ENCODE measurements at places on chromosomes 12 and 14. TPM values are rescaled to one million over a fixed set of nuclear protein-coding genes. Genes with fewer than 3 reads are reported as not detected.

DNA sequence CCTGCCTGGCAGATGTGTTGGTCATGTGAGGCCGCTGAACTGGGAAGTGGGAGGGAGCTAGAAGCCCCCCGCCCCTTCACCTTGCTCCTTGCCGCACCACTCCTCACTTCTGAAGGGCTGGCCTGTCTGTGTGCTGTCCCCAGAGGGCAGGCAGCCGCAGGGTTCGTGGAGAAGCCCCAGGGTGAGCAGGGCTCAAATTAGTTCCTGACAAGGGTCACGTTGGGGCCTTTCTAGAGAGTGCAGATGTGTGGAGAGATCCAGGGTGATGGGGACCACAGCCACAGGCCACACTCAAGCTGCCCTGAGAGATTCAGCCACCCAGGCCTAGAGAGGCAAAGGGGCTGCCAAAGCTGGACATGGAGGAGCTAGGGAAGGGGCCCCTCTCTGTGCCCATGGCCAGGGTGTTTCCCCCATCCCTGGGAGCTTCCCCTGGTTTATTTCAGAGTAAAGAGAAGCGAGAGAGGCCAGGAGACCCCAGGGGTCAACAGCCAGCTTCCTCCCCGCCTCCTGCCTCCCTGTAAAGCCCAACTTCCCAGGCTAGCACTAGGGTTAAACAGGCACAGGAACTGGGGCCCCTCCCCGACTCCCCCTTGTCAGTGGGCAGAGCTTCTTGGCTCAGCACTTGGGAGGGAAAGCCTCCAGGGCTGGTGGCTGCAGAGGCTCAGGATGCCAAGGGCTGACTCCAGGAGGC lies 16.2 kb downstream of the SLC25A29 start:
- no peak for DNase-seq

DNA sequence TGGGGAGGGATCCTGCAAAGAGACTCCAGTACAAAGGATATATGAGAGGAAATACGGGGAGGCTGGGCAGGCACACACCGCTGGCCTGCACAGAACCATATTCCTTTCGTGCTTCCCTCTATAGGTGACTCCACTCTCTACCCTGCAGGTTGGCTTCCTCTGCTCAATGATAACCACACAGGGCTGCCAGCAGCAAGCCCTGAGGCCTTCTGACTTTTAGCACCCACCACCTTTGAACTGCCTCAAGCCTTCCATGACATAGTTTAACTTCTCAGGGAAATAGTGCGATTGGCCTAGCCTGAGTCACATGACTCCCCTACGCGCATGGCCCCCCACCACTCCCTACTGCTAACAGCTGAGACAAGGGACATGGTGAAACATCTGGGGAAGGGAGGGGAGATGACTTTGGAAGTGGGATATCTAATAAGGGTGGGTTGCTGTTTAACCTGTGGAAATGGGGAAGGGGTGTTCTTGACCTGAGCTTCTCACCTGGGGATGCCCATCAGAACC lies 3.0 kb upstream of the FOXN3 start:
- DNase-seq: no peak

- DNase-seq: no peak
Measured at GRCh38 chr12:114924946-114925475, 241.0 kb upstream of the TBX3 start.

DNA sequence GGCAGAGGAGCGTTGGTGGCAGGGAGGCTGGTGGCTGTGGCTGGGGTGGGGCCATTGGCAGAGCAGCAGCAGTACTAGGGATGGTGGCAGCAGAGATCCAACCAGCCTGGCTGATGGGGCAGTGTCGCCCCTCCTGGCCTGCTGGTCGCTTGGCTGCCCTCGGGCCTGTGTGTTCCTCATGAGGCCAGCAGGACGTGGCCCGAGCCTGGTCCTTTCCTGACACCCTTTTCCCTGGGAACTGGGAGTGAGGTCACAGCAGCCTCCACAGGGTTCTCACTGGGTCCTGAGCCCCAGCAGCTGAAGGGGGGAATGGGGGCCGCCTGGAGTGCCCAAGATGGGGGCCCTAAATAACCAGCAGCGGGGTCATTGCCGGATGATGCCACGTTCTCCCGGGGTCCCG lies 46.1 kb downstream of the KIF26A start:
- no peak for DNase-seq

CELA1 gene
- not detected for total RNA-seq

- DNase-seq: no peak
Measured at GRCh38 chr12:3269594-3269993, 192.4 kb downstream of the TSPAN9 start.

CAPRIN2 gene
- 16.4 TPM for total RNA-seq

GRCh38 chr12:24864796-24865125 lies 84.1 kb downstream of the BCAT1 start:
- DNase-seq: no peak

DNA sequence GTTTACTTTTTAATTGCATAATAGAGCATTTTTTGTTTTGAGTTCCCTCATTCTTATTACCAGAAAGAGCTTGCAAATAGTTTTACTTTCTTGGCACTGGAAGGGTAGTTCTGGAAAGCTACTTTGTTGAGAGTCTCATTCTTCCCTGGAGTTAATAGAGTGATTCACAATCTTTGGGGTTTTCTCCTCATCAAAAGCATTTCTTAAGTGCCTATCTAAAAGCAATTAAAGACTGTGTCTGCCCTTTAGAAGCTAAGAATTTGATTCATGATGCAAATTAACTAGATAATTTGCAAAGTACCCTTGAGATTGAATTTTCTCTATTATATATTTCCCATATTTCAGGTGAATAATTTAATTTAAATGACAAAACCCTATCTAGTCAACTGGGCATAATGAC lies 8.1 kb upstream of the BMAL2 start:
- DNase-seq: no peak

SLC6A15 gene
- 9.2 TPM for total RNA-seq

GRCh38 chr14:93220509-93220908 lies 13.5 kb downstream of the UBR7 start:
- DNase-seq: no peak

DNA sequence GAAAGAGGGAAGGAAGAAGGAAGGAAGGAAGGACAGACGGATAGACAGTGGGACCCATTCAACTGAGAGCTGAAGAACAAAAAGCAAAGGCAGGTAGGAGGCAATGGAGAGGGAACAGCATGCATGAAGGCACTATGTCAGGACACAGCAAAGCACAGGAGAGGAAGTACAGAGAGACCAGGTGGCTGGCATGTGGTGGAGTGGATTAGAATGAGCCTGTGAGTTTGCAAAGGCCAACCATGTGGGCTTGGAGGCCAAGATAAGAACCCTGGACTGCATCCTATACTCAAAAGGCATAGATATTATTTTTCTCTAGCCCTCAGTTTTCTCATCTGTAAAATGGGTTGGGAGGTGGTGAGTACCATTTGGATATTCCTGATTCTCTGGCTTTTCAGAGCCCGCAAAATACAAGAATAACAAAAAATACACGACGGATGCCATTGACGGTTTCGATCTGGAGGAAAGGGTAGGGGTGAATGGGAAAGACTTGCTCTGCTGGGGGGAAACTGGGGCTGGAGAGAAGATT lies 102.9 kb downstream of the WSCD2 start:
- no peak for DNase-seq

DNA sequence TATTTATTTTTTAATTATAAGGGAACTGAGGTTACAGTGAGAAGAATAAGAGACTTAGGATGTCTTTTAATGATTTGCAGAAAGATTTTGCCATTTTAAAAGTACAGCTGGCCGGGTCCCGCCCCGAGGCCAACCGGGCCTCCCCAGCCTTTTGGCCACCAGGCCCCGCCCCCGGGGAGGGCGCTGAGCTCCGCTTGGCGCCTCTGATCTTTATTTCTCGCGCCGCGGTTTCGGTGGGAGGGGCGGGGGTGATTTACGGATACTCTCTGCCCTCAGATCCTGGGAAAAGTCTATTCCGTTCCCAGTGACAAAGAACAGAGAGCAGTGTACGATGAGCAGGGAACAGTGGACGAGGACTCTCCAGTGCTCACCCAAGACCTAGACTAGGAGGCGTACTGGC lies 17.7 kb downstream of the ZFYVE26 start:
- DNase-seq: no peak

RPS6KL1 gene
- 0.80 TPM for total RNA-seq

GRCh38 chr12:63045020-63045860 lies 105.8 kb downstream of the AVPR1A start:
- DNase-seq: no peak

- DNase-seq: no peak
Measured at GRCh38 chr12:95096852-95097251, 23.4 kb upstream of the NR2C1 start.

DNA sequence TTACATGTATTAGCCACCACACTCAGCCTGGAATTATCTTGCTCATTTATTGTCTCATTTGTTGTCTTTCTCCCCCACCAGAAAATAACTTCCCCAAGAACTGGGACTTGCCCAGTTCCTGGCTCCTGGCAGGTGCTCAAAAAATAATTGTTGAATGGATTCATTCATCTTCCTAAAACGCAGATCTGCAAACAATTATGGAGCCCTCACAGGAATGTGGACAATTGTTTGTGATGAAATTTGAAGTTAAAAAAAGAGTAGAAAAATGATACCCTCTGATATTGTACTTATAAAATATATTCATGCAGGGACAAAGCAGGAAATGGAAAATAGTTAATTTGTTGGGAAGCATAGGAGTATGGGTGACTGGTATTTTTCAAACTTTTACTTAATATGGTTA lies 60.7 kb upstream of the MAP1LC3B2 start:
- peak; percentile 37 for DNase-seq

CCDC197 gene
- total RNA-seq: not detected

DNA sequence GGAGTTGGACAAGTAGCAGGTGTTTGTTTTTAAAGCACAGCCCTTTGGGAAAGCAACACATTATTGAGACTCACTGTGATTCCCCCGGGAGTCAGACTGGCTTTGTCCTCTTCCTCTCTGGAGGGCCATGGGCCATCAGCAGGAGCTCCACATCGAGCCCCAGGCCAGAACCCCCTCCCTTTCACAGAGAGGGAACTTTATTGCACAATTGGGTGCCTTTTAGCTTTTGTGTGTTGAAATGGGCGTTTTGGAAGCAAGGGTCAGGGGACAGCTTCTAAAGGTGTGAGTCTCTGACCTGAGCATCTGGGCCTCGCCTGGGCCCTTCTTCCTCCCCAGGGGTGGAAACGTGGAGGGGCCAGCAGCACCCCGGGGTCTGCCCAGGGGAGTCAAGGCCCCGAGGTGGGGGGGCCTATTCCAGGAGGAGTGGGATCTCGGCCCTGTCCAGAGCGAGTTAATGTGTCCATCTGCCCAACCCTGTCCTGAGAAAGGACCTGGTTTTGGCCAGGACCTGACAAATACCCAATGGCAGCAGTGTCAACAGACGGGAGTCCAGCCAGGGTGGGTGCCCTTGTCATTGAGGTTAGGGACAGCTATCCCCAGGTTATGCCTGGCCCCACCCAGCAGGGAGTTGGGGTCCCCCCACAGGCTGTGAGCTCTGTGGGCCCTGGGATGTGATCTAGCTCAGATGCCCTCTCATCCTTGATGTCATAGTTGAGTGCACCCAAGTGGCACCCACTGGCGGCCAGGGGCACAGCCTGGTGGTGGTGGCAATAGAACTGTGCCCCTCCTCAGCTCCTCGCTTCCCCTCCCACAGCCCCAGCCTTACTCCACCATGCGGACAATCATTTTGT lies 37.1 kb downstream of the SLC8B1 start:
- DNase-seq: no peak

DNA sequence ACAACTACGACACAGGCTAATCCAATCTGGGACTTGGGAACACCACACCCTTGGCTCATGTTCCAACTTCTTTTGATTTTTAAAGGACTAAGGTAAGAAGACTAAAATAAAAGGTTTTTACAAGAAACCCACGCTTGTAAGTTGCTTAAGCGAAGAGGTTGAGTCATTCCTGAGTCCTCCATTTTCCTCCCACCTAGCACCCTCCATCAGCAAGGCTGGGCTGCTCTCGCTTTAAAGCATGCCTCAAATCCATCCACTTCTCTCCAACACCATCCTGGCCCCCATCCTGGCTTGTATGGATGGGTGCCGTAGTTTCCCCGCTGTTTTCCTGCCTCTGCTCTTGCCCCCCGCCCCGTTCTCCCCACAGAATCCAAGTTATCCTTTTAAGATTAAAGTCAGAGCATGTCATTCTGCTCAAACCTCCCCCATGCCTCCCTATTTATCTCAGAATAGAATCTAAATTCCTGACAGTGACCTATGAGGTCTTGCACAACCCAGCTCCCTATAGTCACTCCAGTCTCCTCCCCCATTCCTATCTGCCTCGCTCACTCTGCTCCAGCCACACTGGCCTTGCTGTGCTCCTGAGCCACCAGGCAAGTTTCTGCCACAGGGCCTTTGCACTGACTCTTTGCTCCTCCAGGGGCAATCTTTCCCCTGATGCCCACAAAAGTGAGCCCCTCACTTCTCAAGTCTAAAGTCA lies 34.5 kb downstream of the SCARB1 start:
- peak; percentile 32 for DNase-seq

SIX6 gene
- 0.28 TPM for total RNA-seq

DNA sequence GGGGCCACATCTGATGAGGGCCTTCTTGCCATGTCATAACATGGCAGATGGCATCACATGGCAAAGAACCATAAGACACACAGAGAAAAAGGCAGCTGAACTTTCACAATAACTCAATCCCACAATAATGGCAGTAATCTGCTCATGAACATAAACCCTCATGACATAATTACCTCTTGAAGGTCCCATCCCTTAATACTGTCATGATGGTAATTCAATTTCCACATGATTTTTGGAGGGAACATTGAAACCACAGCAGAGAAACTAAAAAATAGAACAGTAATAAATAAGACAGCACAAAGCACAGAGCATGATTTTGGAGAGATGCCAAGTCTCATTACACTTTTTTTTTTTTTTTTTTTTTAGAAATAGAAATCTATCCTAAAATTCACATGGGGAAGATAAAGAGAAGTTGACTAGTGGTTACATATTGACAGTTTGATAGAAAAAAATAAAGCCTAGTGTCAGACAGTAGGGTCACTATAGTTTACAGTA lies 61.8 kb upstream of the ATF7IP start:
- DNase-seq: peak; percentile 7

DNA sequence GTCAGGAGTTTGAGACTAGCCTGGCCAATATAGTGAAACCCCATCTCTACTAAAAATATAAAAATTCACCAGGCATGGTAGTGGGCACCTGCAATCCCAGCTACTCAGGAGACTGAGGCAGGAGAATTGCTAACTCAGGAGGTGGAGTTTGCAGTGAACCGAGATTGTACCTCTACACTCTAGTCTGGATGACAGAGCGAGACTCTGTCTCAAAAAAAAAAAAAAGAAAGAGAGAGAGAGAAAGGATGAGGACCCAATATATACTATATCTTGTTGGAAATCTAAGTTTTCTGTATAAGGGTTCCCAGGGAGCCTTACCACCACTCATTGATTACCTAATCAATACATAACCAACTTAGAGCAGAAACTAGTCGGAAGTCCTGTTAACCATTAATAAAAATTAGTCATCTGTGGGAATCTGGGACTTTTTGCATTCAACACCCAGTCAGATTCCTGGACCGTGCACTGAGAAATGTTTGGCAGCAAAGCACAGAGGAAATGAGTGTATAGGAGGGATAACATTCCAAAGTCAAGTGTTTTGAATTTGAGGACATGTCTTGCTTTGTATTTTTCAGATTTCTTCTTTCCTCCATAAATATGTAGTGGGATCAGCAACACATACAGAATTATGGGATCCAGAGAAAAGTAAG lies 44.8 kb upstream of the NR2C1 start:
- DNase-seq: peak; percentile 11

STAB2 gene
- not detected for total RNA-seq

Measured in A673 (cell line).